ENCODE measurements at places on chromosomes 3 and 15.

GRCh38 chr3:45092132-45093031 lies 53.8 kb downstream of the CDCP1 start:
- no peak for DNase-seq

GRCh38 chr3:119518026-119518425 lies 19.7 kb downstream of the TIMMDC1 start:
- no peak for DNase-seq

DNA sequence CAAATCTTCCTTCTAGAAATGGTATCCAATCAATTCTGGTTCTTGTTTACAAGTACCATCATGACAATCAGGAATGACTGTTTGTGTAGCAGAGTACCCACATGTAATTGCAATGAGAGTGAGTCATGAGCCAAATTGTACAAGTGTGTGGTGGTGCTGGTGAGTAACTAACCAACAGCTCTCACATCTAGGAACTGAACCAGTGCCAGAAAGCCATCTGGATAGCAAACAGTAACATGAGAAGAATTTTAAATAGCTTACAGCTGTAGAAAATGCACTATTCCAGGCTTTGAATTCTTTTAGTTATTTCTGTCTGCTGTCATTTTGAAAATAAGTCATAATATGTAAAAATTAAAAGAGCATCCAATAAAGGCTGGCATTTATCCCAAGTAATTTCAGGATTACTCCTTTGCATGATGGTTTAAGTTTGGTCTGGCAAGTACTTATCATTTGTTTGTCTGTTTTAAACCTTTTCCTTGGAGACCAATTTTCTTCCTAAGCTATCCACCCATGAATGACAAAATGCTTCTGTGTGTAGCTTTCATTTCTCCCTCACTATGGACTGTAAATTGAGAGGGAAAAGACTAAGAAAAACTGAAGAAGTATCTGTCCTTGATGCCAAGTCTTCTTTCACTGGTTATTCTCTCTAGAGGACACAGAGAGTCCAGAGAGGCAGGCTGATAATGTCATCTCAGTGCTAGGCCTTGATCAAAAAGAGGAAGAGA lies 60.0 kb downstream of the PIK3CB start:
- DNase-seq = no peak

DNA sequence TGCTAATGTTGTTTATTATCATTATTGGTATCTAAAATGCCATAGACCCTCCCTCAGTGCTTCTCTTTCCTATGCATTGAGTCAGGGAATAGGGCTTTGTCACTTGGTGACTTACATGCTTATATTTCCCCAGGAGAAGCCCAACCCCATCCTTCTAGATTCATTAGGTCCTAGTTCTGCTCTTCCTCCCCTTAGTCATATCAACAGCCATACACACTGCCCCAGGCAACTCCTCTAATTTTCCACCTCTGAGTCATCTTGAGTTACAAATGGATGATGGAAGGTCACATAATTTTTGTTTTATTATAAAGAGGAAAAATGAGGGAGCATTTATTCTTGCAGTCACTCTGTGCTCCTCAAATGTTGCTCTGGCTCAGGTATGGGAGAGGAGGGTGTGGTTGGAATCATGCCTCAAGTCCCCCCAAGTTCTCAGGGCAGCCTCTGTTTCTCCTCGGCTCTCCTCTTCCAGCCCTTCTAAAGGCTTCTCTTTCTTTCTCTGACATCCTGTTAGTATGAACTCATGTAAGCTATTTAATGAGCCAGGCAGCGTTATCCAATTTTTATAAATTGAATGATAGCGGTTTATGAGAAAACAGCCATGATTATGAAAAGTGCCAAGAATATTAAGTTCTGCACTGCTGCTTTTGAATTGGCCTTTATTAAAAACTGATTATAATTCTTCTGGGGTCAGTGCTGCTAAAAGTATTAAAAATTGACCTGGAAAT lies 45.6 kb upstream of the FSTL1 start:
- DNase-seq = no peak
